ENCODE measurements at places on chromosomes 4 and X.

DNA sequence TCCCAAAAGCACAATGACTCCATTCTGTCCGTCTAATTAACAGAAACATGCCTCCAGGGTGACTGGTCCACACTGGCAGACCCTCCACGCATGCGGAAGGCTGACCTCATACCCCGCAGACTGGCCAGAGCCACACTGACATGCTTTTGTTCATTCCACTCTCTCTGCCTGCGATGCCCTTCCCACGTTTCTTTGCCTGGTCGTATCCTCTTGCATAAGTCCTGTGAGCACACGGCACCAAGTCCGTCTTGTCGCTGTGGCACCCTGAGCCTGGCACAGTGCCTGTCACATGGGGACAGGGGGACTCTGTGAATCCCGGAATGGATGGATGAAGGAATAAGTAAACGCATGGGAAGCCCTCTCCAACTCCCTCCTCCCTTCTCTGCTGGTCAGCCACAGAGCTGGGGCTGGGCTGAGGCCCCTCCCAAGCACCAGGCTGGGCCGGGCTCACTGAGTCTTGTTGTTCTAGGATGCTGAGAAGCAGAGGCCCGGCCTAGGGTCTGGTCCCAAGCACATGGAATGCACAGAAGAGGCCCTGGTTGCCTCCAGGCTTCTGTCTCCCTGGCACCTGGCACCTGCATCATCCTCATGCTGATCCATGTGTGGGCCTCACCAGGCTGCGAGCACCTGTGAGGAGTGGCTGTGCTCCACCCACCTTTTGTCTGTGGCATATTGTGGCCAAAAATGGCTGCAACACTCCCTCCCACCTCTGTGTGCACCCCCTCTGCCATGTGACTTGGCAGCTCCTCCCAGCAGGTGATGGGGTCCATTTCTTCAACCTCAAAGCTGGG is 38.9 kb upstream of the C4orf50 start:
- H3K36me3 ChIP-seq: no peaks in the 10 kb centered on the region
- H3K4me3 ChIP-seq: no peak overlapping the region
- no peak overlapping the region for H3K27ac ChIP-seq

- H3K36me3 ChIP-seq: no peaks in the 10 kb centered on the region
- no peak for DNase-seq
- H3K4me1 ChIP-seq: peaks cover 8% of the 10 kb centered on the region
- H3K27me3 ChIP-seq: no peaks in the 10 kb centered on the region
Measured at GRCh38 chr4:94304365-94304971, 38.2 kb downstream of the HPGDS start.

- H3K27me3 ChIP-seq: no peaks in the 10 kb centered on the region
- no peak overlapping the region for H3K4me3 ChIP-seq
- no peak for DNase-seq
- no peaks in the 10 kb centered on the region for H3K36me3 ChIP-seq
Measured at GRCh38 chr4:126526335-126526734, 1106.4 kb upstream of the INTU start.

DNA sequence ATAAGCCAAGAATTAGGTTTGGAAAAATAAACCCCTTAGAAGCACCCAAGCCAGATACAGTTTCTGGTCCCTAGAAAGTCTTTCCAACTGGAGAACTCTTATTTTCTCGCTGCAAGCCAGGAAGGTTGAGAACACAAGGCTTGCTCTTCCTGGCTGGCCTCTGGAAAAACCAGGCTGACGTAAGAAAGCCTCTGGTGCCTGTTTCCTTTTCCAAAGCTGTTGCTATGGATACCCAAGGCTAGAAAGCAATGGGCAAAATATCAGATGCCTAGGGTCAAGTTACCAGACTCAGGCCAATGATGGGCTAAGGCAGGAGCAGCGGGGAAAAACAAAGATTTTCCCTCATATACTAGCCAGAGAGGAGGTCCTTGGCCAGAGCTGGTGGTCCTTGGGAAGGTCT is 281.6 kb downstream of the KLHL13 start:
- no peak overlapping the region for H3K27ac ChIP-seq
- DNase-seq: no peak
- no peaks in the 10 kb centered on the region for H3K27me3 ChIP-seq
- no peaks in the 10 kb centered on the region for H3K4me1 ChIP-seq
- H3K36me3 ChIP-seq: no peaks in the 10 kb centered on the region
- H3K4me3 ChIP-seq: no peak overlapping the region

DNA sequence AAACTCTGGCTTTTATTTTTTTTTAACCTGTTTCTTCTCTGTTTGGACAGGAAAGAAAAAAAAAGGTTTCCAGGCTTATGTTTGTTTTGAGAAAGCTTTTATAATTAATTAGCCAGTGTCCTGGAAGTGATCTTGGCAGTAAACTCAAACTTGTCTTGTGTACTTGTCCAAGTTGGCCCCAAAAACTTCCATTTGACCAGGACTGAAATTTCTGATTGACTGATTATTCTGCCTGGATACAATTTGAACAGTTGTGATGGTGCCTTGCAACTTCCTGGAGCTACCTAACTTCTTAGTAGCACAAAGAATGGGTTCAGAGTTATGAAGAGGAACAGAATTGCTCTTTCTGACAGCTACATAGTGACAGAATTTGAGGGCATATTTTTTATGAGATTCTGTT is 62.0 kb downstream of the SLC4A4 start:
- no peaks in the 10 kb centered on the region for H3K4me1 ChIP-seq
- H3K4me3 ChIP-seq: no peak overlapping the region
- no peak for DNase-seq

- H3K36me3 ChIP-seq: no peaks in the 10 kb centered on the region
- no peaks in the 10 kb centered on the region for H3K4me1 ChIP-seq
- H3K4me3 ChIP-seq: no peak overlapping the region
- no peaks in the 10 kb centered on the region for H3K27me3 ChIP-seq
- H3K27ac ChIP-seq: no peak overlapping the region
- no peak for DNase-seq
Measured at GRCh38 chr4:61950625-61951024, 750.5 kb downstream of the ADGRL3 start.

DNA sequence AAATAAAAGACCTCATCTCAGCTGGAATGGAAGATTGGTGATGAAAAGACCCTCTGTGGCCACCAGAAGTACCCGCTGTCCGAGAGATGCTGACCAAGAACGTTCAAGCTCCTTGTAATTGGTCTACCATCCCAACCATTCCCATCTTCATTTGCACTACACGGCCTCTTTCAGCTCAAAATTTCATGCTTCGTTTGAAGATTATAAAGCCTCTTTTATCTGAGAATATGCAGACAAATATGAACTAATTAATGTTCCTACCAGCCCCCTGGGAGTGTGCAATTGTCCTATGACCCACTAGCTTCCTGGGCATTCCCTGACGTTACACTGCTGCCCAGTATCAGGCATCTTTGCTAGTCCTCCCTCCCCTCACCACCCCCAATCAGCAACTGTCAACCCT is 583.7 kb downstream of the MID1IP1 start:
- DNase-seq: no peak
- no peaks in the 10 kb centered on the region for H3K36me3 ChIP-seq
- H3K4me1 ChIP-seq: no peaks in the 10 kb centered on the region

- no peaks in the 10 kb centered on the region for H3K36me3 ChIP-seq
- H3K4me3 ChIP-seq: no peak overlapping the region
- H3K27ac ChIP-seq: no peak overlapping the region
- no peak for DNase-seq
- no peaks in the 10 kb centered on the region for H3K27me3 ChIP-seq
Measured at GRCh38 chr4:40782876-40783275, 33.1 kb downstream of the NSUN7 start.

GRCh38 chr4:156615066-156615531 is 356.5 kb downstream of the PDGFC start:
- no peaks in the 10 kb centered on the region for H3K27me3 ChIP-seq
- H3K4me3 ChIP-seq: no peak overlapping the region
- no peaks in the 10 kb centered on the region for H3K36me3 ChIP-seq
- no peak for DNase-seq

GRCh38 chr4:115233600-115233999 is 120.2 kb upstream of the NDST4 start:
- H3K27me3 ChIP-seq: no peaks in the 10 kb centered on the region
- no peak overlapping the region for H3K4me3 ChIP-seq
- no peaks in the 10 kb centered on the region for H3K4me1 ChIP-seq
- H3K27ac ChIP-seq: no peak overlapping the region
- H3K36me3 ChIP-seq: no peaks in the 10 kb centered on the region

- peaks cover 94% of the 10 kb centered on the region for H3K27me3 ChIP-seq
- H3K27ac ChIP-seq: no peak overlapping the region
- DNase-seq: no peak
Measured at GRCh38 chr4:8855818-8856245, 15.8 kb downstream of the HMX1 start.

- H3K4me1 ChIP-seq: no peaks in the 10 kb centered on the region
- no peak overlapping the region for H3K27ac ChIP-seq
- no peaks in the 10 kb centered on the region for H3K27me3 ChIP-seq
- no peaks in the 10 kb centered on the region for H3K36me3 ChIP-seq
- H3K4me3 ChIP-seq: no peak overlapping the region
- peak; percentile 52 for DNase-seq
Measured at GRCh38 chrX:44314259-44314734, 29.2 kb downstream of the EFHC2 start.

GRCh38 chrX:116317409-116317808 is 119.0 kb upstream of the SLC6A14 start:
- H3K27ac ChIP-seq: no peak overlapping the region
- no peaks in the 10 kb centered on the region for H3K36me3 ChIP-seq
- DNase-seq: no peak
- H3K4me1 ChIP-seq: no peaks in the 10 kb centered on the region
- H3K4me3 ChIP-seq: no peak overlapping the region

DNA sequence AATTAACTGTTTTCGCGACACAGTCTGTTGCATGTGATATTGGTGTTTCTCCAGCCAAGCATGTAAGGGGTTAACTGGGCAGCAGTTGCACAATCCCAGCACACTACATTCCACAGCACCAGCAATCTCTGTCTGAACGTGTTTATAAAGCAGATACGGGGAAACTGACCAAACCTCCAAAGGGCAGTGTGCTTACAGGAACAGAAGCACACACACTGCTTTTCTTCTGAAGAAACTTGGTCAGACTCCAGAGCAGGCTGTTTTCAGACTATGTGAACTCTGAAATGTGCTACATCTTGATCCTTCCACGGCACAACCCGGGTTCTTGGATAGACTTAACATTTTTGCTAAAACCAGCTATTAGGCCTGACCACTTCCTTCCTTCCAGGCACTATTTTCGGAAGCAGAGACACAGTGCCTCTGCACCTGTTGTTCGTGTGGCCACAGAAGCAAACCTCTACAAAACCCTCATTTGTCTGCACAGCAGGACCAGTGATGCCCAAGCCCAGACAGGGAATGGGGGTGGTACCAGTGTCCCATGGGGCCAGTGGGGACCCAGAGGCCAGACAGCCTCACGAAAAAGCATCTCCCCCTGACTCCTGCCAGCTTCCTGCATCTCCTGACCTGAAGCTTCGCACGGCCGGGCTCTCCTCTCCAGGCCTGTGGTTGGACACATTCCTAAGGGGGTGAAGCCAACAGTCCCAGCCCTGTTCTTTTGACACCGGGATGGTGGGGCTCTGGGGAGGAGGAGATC is 90.1 kb downstream of the IRF2 start:
- peaks cover 21% of the 10 kb centered on the region for H3K36me3 ChIP-seq
- H3K27ac ChIP-seq: peak overlapping the region; percentile 82
- H3K27me3 ChIP-seq: no peaks in the 10 kb centered on the region

DNA sequence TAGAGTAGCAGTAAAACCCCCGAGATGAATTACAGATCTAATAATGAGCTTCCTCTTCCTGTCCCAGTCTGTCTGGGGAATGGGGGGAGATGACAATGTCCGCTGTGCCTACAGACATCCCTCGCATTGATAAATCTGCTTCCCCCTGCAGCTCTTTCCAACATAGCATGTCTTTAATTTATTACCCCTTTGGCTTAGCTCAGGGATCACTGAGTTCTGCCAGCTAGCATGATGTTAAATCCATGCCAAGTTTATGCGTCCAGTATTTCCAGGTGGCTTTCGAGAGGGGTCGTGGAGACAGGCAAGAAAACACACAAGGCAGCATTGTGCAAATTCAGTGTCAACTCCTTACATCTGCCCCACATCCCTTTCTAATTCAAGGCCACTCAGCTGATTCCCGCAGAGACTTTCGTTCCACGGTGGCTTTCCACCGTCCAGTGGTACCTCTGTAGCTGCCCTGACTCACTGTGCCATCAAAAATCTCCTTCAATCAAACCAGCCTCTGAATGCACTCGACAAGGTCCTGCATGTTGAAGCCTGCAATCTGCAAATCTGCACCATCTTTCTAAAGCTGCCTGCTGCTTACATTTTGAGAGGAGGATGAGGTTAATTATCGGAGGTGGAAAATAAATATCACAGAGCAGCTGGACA is 75.1 kb downstream of the MXRA5 start:
- H3K36me3 ChIP-seq: no peaks in the 10 kb centered on the region
- H3K4me1 ChIP-seq: no peaks in the 10 kb centered on the region
- H3K27ac ChIP-seq: no peak overlapping the region
- no peak for DNase-seq
- no peaks in the 10 kb centered on the region for H3K27me3 ChIP-seq

GRCh38 chr4:145739845-145740244 is 59.9 kb downstream of the C4orf51 start:
- no peaks in the 10 kb centered on the region for H3K27me3 ChIP-seq
- H3K4me1 ChIP-seq: peaks cover 23% of the 10 kb centered on the region
- H3K36me3 ChIP-seq: no peaks in the 10 kb centered on the region
- H3K4me3 ChIP-seq: no peak overlapping the region
- DNase-seq: no peak

- H3K36me3 ChIP-seq: no peaks in the 10 kb centered on the region
- peaks cover 50% of the 10 kb centered on the region for H3K4me1 ChIP-seq
- no peaks in the 10 kb centered on the region for H3K27me3 ChIP-seq
- peak overlapping the region; percentile 96 for H3K4me3 ChIP-seq
- DNase-seq: no peak
Measured at GRCh38 chr4:68347845-68348244, 2.0 kb downstream of the YTHDC1 start.

DNA sequence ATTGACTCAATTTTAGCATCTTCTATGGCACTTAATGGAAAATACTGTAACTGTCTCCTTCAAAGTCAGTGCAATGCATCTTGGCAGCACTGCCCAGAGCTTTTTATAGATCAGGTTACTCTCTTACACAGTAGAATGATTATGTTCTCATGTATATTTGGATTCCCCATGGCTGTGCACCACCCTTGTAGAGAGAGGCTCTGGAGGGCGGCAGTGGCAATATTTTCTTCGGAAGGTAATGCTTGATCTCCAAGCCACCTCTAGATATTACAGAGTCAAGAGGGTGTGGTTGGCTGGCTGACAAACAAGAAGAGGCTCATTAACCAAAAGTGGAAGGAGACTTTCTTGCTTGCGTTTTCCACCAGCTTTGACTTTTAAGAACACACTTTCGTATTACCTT is 72.8 kb upstream of the ARSJ start:
- DNase-seq: no peak
- no peak overlapping the region for H3K27ac ChIP-seq
- no peaks in the 10 kb centered on the region for H3K27me3 ChIP-seq
- no peaks in the 10 kb centered on the region for H3K36me3 ChIP-seq
- no peaks in the 10 kb centered on the region for H3K4me1 ChIP-seq

Data from psoas muscle (tissue), 8 donors.